ENCODE measurements at places on chromosomes 6 and 20.

- DNase-seq, result no peak
These were observed 22.9 kb downstream of the CNKSR3 start for GRCh38 chr6:154487367-154488247.

GRCh38 chr20:7792150-7792869 lies 147.9 kb downstream of the HAO1 start:
- no peak for DNase-seq

DNA sequence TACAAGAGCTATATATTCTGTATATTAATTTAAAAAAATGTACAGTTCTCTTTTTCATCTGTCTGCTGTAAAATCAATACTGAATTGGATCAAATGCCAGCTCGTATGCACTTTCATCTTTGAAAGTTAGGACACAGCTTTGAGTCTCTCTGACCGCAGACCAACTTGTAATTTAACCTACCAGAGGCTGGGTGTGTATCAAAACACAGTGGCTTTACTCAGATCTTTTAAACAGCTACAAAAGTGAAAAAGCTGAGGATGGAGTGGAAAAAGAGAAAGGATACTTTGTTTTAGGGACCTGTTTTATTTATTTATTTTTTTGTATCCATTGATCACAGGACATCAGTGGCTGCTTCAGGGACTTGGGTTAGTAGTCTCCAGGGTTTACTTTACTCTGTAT lies 44.1 kb downstream of the KIAA0408 start:
- no peak for DNase-seq

- DNase-seq, result no peak
These were observed 228.6 kb upstream of the JARID2 start for GRCh38 chr6:15017261-15017660.

- DNase-seq, result no peak
These were observed 169.0 kb upstream of the SCGN start for GRCh38 chr6:25482996-25483395.

- DNase-seq, result no peak
These were observed 130.6 kb downstream of the TENT5A start for GRCh38 chr6:81621816-81622395.

DNA sequence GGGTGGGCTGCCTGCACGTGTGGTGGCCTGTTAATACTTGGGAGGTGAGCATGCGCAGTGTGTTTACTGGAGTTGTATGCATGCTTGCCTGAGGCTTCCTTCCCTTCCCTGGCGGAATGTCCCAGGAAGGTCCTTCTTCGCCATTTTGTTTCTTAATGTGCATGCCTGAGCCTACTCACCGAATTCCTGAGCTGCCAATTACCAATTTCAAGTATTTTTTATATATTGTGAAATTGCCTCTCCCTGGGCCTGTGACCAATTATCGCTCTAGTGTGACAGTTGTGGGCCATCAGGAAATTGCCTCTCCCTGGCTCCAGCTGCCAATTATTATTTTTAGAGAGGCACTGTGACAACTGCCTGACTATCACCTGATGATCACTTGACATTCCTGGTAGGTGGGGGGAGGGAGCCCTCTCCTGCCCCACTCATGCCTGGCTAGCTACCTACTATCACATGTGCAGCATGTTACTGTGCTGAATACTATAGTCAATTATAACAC lies 70.0 kb downstream of the FAM50B start:
- DNase-seq, result no peak

DNA sequence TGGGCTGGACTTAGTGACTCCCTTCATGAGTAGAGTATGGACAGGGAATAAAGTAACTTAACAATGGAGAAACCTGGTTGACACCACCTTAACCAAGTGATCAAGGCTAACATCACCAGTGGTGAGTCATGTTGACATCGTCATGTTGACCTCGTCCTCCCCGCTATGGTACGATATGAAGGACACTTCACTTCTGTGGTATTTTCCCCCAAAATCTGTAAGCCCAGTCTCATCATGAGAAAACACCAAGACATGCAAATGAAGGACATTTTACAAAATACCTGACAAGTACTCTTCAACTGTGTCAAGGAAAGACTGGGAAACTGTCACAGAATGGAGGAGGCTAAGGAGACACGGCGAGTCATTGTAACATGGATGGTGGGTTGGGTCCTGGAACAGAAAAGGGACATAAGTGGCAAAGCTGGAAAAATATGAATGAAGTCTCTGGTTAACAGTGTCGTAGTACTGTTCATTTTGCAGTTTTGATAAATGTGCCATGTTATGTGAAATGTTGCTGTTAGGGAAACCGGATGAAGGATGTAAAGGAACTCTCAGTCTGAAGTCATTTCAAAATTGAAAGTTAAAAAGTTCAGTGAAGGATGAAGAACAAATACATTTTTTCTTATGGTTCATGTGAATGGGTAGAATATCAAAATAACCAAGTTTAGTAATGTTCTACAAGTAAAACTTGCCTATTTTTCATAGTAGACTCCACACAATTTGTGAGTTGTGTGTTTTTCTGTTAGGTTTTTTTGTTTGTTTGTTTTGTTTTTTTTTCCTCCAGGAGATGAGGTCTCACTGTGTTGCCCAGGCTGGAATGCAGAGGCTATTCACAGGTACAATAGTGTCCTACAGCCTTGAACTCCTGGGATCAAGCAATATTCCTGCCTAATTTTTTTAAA lies 247.5 kb downstream of the TMEM242 start:
- no peak for DNase-seq

- no peak for DNase-seq
These were observed 18.3 kb downstream of the NTSR1 start for GRCh38 chr20:62726716-62727583.

- DNase-seq, result no peak
These were observed 844 bp downstream of the TAGAP start for GRCh38 chr6:159043947-159044346.

DNA sequence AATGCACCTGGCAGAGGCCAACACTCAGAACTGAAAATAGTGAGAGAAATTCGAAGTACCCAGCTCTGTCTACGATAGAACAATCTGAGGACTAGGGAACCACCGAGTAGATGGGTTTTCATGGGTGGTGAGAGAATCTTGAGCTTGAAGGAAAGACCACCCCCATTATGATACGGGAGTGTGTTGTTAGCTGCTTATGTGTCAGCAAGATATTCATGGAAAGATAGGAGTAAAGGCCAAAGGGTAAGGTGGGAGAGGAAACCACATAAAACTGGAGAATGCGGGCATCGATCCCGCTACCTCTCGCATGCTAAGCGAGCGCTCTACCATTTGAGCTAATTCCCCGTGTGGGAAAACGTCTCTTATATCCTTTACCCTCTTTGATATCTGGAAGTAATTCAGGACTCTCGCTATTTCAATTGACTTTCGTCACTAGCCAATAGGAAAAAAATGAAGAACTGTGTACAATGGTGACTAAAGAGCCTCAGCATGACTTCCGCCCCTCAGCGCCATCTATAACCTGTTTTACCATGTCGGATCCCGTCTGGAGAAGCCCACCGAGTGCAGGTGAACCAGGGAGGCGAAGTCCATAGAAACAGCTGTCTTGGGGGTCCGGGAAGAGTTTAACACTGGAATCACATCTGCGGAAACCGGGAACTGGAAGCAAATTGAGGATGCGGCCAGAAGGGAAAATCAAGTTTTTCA lies 25.0 kb upstream of the ABT1 start:
- no peak for DNase-seq

DNA sequence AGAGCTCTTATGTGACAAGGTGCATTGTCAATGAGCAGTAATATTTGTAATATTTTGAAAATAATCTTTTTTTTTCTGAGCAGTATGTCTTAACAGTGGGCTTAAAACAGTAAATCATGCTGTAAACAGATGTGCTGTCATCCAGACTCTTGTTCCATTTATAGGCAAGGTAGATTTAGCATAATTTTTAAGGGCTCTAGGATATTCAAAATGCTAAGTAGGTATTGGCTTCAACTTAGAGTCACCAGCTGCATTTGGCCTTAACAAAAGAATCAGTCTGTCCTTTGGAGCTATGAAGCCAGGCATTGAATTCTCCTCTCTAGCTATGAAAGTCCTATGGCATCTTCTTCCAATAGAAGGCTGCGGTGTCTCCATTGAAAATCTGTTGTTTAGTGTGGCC lies 63.7 kb downstream of the ME1 start:
- no peak for DNase-seq

DNA sequence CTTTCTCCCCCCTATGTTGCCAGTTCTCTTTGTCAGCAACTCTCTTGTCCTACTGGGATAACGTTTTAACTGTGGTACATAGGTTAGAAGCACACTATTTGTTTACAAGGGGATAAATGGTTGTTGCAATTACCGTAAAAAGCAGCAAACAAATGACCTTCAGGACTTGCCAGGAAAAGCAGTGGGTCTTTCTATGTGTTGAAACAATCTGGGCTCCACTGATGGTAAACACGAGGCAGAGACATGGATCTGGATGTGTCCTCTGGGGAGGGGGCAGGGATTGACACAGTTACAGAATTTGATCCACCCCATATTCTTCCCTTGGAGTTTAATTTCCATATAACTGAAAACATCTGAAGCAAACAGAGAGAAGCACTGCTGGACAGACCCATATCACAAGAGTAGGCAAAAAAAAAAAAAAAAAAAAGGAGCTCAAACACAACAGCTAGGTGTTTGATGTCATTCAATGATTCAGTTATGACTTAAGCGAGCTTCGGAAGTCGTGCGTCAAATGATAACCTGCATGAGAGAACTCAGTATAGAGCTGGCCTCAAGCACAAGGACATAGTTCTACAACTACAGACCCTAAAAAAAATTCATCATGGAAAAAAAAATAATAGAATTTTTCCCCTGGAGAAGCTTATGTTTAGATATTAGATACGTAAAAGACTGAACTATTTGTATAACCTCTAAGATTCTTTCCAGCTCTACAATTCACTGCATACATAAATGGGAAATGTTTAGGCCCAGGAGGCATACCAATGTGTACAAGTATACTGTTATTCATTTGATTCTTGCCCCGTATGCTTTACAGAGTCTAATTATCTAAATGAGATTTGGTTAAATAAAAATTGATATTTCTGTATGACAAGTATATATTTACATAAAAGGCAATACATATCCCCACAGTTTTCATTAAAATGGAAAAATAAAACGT lies 127.7 kb downstream of the ALDH8A1 start:
- DNase-seq, result no peak

GRCh38 chr6:17280552-17281090 lies 540 bp upstream of the RBM24 start:
- no peak for DNase-seq

DNA sequence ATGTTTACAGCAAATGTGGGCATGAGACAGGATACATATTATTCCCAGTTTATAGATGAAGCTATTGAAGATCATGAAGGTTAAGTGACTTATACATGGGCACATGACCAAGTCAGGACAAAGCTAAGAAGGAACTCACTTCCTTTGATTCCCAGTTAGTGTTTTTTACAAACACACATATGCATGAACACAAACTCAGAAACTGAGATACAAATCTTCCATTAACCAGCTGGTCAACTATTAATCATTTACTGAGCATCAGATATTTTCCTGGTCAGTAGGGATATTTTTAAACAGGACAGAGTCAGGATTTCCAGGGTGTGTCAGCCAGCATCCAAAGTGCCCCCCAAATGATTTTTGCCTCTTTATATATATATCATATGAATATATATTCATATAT lies 222.2 kb downstream of the OGFRL1 start:
- DNase-seq, result no peak

DNA sequence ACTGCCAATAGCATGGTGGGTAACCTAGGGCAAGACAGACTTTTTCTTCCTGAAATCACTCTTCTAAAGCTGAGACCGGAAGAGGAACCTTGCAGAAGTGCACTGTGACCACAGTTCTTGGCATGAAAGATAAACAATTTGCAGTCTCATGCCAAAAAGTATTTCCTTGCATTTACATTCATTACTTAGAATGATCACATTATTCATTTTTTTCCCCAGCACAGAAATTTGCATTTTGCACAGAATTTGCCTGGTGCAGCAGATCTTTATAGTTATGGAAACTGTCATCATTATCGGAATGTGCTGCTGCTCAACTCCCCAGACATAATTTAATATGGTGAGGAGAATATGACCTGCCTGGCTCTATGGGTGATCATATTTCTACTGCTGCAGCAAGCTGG lies 42.2 kb upstream of the EDN3 start:
- DNase-seq, result no peak

DNA sequence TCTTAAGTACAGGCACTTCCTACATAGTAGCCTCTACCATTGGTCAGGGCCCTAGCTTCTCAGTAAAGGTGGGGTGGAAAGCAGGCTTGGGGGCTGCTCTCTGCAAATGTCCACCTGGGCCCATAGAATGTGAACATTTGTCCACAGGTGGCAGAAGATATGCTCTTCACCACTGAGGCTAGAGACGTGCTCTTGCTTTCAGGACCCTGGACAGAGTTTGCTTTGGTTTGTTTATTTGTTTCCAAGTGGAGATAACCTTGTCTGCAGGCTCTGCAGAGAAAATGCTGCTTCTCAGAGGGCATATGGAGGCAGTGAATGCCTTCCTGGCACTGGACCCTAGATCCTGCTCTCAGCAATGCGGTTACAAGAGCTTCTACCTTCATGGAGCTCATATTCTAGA lies 129.0 kb downstream of the F13A1 start:
- no peak for DNase-seq

GRCh38 chr6:41670703-41671360 lies 32.6 kb downstream of the MDFI start:
- no peak for DNase-seq

DNA sequence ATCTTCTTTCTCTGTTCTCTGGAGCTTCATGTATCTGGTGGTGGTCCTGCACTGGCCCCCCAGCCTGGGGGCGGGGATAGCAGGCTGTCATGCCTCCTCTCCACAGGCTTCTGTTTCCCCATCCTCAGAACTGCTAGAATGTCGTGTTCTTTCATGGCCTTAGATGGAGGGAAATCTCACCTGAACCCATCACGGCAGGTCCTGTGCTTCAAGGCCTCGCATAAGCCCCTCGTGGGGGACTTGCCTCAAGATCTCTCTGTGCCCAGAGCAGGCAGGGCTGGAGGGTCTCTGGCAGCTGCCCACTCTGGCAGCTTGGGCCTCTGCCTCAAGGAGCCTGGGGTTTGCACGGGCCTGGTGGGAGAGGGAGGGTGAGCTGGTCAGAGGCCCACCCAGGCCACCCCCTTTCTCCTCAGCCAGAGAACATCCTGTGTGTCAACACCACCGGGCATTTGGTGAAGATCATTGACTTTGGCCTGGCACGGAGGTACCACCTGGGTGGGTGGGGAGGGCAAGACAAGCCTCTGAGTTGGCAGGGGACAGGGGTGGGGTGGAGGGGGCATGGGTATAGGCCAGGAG lies 11.3 kb downstream of the MYLK2 start:
- DNase-seq, result no peak

DNA sequence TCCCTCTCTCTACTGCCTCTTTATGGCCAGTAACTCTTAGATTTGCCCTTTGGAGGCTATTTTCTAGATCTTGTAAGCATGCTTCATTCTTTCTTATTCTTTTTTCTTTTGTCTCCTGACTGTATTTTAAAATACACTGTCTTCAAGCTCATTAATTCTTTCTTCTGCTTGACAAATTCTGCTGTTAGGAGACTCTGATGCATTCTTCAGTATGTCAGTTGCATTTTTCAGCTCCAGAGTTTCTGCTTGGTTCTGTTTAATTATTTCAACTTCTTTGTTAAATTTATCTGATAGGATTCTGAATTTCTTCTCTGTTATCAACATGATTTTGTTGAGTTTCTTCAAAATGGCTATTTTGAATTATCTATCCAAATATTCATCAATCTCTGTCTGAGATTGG lies 25.0 kb upstream of the SDCBP2 start:
- DNase-seq, result no peak
